ENCODE measurements at places on chromosomes 2 and 18.

GRCh38 chr18:48714873-48715272, 176.0 kb downstream of the CTIF start:
- DNase-seq = no peak

DNA sequence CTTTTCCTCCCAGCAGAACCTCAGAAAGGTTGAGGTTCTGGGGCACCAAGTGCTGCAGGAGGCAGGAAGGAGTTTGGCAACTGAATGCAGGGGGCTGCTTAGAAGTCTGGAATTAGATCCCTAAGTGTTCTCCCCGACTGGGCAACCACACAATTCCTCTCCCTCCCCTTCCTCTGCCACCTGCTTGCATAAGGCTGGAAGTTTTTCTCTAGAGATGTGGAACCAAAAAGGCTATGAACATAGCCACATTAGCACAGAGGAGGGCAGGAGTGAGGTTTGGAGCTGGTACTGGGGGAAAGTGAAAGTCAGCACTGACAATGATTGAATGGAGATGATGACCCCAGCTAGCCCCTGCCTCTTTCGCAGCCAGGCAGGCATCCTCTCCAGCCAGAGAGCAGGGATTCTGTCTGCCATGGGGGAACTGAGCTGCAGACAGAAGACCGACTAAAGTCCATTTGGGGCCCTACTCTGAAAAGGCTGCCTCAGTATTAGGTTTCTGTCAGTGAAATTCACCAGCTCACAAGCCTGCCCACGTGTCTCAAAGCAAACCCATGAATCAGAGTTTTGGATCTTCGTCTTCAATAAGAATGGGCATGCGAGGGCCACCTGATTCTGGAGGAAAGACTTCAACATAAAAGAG, 87.9 kb upstream of the ITGA6 start:
- DNase-seq = no peak

- DNase-seq = no peak
Measured at GRCh38 chr2:233117351-233117750, 57.2 kb downstream of the INPP5D start.

GRCh38 chr2:212906620-212907019, 244.8 kb downstream of the IKZF2 start:
- DNase-seq = no peak
